ENCODE measurements at places on chromosomes 7 and 10.
A peak's percentile ranks its signal among the peaks of the same experiment; 100 is the strongest.

DNA sequence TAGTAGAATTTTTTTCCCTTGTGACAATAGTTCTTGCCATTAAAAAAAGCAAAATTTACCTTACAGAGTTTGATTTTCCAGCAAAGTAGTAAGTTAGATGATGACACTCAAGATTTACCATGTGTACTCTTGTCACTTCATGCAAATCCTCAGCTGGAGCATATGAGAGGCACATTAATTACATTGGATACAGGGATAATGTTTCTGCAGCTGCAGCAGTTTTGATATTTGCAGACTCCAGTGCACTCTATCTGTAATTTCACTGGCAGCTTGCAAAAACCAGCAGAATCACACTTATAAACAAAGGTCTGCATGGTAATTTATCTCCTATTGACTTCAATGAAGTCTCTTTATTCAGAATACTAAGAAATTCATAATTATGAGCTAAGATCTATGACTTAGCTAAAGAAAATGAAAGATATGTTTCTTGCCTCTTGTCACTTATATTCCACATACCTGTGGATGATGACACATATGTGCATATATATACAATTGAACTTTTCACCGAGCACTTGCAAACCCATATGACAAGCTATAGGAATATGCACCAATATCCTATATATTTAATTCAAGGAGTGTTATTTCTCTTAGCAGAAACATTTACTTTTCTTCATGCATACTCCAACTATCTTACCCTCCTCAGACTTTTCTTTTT, 530.6 kb downstream of the PHTF2 start:
- DNase-seq: no peak

DNA sequence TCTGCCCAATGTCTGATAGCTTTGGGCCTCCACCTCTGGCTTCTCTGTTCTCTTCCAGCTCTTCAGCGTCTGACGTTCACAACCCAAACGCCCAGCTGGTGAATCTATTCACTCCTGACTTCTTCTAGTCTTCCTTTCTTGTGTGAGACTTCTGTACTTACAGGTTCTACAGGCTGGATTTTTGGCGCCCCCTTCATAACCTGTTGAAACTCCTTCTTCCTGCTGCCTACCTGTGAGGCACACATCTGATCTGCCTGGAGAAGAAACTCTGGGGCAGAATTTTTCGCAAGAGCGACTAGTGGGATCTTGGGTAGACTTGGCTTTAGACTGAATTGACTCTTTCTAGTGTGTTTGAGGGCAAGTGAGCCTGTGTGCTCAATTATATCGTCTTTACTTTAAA, 249.3 kb downstream of the REEP3 start:
- DNase-seq: no peak

- DNase-seq: no peak
Observed at GRCh38 chr10:25682203-25682851, 251.7 kb upstream of the MYO3A start.

DNA sequence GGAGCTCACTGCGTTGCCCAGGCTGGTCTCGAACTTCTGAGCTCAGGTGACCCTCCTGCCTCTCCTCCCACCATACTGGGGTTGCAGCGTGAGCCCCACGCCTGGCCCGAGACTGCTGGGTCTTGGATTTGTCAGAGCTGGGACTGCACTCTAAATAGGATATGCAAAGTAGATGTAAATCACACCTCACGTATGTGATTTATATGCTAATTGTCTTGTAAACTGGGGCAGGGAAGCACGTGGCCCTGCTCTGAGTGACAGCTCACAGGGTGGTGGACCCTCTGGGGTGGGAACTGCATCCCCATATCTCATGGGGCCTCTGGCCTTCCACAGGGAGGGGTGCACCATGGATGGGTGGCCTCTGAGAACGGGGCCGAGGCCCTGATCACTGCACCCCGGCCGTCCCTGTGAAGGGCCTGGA, 34.1 kb downstream of the GET4 start:
- DNase-seq: no peak

- no peak for DNase-seq
Observed at GRCh38 chr10:119207713-119208552, 562 bp downstream of the GRK5 start.

GRCh38 chr10:23096802-23097549, 1.6 kb downstream of the MSRB2 start:
- peak; percentile 55 for DNase-seq

- DNase-seq: no peak
Observed at GRCh38 chr10:4081685-4082111, 296.7 kb upstream of the KLF6 start.
